Vagina (tissue), 2 donors: ENCODE measurements at places on chromosomes 1 and 21.

GRCh38 chr1:4690951-4691675 is 36.7 kb downstream of the AJAP1 start:
- no peak for DNase-seq

DNA sequence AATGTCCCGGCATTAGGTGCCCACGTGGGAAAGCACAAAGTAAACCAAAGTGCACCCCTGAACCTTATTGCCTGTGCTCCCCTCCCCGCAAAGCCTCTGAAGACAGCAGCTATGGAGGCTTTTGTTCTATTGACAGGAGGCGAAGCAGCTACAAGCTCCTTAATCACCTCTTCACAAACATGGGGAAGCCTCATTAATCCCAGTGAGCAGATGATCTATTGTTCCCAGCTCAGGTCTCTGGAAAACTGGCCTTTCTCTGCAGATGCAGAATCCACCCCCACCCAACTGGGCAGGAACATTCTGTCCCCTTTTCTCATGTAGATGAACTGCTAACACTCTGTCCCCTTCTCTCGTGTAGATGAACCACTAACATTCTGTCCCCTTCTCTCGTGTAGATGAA is 190.5 kb upstream of the CSF3R start:
- no peak for DNase-seq

- no peak for DNase-seq
Observed at GRCh38 chr1:32205401-32206370, at the start of gene IQCC. Gene IQCC (plus strand): TSS chr1:32205671. CDS start chr1:32205682, 11 bp downstream.

- DNase-seq = no peak
Observed at GRCh38 chr1:224458996-224459395, 24.4 kb upstream of the WDR26 start.

DNA sequence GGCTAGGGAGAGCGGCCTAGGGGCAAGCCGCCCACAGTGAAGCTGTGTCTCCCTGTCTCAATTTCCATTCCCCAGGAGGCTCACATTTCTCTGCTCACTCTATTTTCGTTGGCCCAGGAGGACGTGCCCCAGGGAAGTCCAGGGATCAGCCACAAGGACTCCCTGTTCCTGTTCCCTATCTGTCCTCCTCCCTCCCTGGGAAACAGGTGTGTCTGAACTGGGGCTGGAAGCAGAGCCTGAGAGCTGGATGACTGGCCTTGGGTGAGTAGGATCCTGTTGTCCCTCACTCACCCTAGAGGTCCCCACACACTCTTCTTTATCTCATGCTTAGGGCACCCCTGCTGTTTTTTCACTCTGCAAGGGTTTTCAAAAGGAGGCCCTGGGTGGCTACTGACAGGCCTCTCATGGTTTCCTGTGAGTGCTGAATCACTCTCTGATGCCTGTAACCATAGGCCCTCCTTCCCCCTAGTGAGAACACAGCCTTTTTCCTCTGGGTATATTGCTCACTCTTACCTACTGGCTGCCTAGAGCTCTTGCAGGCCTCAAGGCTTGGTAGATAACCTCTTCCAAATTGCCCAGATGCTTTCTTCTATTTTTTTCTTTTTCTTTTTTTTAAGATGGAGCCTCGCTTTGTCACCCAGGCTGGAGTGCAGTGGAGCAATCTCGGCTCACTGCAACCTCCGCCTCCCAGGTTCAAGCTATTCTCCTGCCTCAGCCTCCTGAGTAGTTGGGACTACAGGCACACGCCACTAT is 3.3 kb upstream of the UTP11 start:
- DNase-seq = no peak

DNA sequence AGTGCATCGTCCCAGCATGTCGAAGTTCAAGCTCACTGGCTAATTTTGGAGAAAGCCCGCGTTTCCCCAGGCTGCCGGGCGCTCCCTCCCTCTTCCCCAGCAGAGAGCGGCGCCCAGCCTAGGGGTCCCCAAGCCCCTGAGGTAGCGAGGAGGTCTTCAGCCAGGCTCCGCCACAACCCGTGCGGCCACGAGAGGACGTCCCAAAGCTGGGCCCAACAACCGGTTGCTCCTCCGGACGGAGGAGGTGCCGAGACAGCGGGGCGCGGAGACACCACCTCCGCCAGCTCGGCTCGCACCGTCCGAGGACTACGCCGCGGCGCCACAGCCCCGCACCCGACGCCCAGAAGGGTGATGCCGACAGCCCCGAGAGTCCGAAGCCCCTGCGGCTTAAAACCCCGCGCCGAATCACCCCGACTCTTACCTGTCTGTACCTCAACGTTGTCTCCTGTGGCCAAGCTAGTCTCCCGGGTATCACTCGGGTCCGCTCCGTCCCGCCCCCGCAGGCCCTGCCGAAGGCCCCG is at the start of gene DENND2C:
Gene DENND2C (minus strand): TSS at position 488 of the 521 bp plus-strand sequence. CDS start 44,065 bp downstream, outside the sequence.
- DNase-seq = no peak

GRCh38 chr21:43958364-43959158 is 53.5 kb upstream of the TRAPPC10 start:
- DNase-seq = no peak

- DNase-seq = no peak
Observed at GRCh38 chr1:236072001-236072400, 7.1 kb upstream of the NID1 start.

DNA sequence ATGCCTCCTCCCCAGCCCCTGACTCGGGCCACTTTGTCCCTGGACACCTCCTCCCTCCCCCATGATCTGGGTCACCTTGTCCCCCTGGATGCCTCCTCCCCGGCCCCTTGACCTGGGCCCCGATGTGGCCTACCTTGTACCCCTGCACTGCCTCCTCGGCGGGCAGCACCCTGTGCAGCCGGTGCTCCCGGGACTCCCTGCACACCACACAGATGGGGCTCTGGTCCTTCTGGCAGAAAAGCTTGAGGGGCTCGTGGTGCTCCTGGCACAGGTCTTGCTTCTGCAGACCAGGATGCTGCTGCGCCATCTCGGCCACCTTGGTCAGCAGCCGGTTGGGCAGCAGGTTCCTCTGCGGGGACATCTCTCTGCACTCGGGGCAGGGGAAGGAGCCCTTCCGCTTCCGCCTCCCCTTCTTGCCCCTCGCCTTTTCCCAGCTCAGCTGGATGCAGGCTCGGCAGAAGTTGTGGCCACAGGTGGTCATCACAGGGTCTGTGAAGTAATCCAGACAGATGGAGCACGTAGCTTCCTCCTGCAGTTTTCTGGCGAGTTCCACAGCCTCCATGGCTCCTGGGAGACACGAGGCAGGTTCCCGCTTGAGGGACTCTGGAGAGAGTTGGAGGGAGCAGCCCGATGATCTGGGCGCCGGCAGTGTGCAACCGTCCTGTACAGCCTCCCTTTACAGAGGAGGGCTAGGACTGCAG is 2.0 kb downstream of the TRIM17 start:
- no peak for DNase-seq

GRCh38 chr1:222622765-222623164 is 4.9 kb downstream of the MIA3 start:
- DNase-seq = no peak

GRCh38 chr1:34970829-34971228 is 14.3 kb downstream of the TMEM35B start:
- no peak for DNase-seq

- no peak for DNase-seq
Observed at GRCh38 chr21:37675202-37675801, 241.0 kb downstream of the KCNJ6 start.

DNA sequence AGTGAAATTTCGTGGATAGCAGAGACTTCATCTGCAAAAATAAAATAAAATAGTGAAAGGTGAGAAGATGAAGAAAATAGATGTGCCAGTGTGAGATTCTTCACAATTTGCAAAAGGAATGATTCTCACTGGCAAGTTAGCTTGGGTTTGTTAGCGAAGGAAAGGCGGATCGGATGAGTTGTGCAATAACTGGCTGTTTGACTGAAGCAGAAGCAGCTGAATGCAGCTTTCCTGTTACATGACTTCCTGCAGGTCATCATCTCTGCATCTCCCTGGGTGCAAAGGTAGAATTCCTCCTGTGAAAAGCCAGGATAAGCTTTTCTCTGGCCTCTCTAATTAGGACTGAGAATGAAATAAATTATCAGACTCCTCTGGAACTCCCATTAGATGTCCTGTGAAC is 263.1 kb upstream of the CHRM3 start:
- no peak for DNase-seq

- no peak for DNase-seq
Observed at GRCh38 chr1:67555461-67556296, 125.5 kb upstream of the SERBP1 start.

DNA sequence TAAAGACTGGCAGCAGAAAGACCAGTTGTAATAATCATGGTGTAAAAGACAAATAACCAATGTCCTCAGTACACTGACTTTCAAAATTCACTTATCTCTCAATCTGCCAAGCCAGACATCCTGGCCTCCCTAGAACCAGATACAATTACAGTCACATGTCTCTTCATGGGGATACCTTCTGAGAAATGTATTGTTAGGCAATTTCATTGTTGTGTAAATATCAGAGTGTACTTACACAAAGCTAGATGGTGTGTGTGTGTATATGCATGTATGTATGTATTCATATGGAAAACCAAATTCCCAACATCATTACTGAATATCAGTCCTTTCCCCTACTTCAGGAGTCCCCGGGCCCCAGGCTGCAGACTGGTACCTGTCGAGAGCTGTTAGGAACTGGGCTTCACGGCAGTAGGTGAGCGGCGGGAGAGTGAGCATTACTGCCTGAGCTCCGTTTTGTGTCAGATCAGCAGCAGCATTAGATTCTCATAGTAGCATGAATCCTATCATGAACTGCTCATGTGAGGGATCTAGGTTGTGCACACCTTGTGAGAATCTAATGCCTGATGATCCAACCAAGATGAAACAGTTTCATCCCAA is 65.3 kb upstream of the ZNF326 start:
- no peak for DNase-seq

GRCh38 chr1:203448521-203449061 is 27.0 kb upstream of the PRELP start:
- DNase-seq = no peak

DNA sequence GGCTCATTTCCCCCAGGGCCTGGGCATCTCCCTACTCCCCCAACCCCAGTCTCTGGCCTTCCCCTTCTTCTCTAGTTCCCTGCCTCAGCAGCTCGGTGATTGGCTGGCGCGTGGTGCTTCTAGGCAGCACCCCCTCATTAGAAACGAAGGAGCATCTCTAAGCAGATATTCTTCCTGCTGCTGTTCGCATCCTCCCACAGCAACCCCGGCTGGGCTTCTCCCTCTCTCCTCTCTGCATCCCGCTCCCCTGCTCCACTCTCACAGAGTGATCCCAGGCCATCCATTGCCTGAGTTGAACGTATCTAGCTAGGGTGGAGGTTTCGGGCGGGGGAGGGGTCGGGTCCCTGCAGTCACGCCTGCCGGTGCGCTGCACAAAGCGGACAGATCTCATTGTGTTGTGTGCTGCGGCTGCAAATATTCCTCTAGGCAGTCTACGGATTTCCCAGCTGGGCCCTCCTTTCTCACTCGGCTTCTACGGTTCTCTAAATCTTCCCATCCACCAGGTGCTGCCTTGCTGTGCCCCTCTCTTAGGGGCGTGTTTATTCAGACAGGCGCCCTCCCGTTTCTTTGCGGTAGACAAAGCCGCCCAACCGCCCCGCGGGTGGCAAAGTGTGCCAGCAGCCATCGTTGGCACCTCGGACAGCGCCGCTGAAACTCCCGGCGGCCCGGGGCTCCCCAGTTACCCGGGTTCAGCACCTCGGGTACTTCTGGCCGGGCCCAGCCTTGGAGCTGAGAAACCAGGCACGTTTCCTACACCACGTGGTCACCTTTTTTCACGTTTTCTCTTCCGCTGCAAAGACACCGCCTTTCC is 2.2 kb downstream of the CACNA1E start:
- no peak for DNase-seq

DNA sequence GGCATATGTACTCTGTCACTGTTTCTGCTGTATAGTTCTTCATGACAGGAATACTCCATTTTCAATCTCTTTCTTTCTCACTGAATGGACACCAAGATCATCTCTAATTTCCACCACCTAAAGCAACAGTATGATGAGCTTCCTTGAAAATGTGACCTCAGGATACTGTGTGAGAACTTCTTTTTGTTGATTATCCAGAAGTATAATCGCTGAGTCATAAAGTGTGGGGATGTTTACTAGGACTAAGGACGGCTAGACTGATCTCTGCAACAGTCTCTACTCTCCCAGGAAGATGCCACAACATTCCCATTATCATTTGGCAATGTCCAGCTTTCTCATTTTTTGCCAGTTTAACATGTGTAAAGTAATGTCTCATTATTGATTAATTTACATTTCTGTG is 70.3 kb downstream of the TNFSF18 start:
- DNase-seq = no peak

GRCh38 chr1:236922190-236922589 is 82.1 kb downstream of the MT1HL1 start:
- no peak for DNase-seq

GRCh38 chr1:56964349-56965017 is 1.3 kb downstream of the C8B start:
- no peak for DNase-seq

GRCh38 chr1:229882621-229883020 is 184.4 kb upstream of the GALNT2 start:
- peak; percentile 40 for DNase-seq

DNA sequence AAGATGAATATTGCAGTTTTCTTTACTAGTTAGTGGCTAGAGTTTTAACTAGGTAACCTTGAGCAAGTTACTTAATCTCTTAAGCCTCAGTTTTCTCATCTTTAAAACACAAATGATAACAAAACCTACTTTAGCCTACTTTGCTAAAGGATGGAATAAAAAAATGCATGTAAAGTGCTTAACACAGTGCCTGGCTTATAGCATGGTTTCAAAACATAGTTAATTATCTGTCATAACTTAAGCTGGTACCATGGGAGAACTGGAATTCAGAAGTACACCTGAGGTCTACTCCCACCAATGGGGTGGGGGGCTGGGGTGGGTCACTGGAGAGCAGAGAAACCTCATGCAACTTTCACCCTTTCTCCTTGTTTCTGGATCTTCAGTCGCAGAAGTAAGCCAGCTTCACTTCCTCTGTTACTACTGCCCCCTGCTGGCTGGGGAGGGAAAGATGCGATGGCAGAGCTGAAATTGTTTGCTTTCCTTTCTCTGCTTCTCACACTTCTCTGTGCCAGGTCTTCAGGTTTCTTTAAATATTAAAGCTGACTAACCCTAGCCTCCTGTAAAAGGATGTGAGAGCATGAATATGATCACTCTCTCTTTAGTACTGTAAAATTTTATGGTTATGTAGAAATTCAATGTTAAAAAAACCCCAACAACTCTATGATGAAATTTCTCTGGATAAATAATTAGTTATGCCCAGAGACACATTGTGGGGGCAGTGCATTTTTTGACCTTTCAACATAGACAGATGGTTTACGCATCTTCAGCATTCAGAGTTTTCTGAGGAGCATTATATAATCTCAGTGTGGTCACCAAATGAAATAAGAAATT is 324.2 kb downstream of the HLX start:
- no peak for DNase-seq

GRCh38 chr1:81889166-81889565 is 88.4 kb downstream of the ADGRL2 start:
- DNase-seq = no peak
